ENCODE measurements at places on chromosomes 11 and 22.
A peak's percentile ranks its signal among the peaks of the same experiment; 100 is the strongest.

GRCh38 chr11:2185324-2186085 lies 13.9 kb upstream of the TH start:
- DNase-seq: no peak

DNA sequence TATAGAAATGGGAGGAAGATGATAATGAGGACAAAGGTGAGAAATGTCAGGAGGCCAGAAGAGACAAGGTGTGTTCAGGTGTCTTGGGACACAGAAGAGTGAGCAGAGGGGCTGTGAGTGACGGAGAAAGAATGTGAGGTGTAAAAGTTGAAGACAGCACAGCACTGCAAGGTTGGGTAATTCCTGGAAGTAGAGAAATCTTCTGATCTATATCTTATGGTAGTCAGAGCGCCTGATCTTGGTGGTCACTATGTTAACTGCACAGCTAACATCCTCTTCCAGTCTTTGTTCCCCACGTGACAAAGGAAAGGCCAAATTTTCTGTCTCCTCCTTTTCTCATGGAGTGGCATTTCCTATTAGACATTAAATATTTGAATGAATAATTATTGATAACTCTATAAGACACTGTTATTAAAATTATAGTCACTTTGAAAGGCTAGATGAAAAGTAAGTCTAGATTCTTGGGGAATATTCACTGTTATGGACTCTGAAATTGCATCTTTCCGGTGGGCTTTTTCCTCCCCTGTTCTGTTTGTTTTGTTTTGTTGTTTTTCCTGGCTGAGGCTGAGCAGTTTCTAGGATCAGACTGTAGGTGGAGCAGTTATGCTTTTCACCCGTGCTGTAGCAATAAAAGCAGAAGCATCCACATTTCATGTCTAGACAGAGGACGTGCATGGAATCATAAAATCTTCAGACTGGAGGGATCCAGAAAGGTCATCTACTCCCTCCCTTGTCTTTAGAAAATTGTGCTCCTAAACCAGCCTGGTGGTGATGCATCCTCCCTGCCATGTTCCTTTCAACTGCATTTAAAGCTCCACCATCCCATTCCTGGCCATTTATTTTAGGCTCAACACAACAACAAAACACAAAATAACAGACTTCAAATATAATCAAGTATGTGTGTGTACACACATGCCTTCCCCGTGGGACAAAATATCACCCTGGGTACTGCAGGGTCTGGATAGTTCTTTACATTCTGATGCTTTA lies 26.6 kb downstream of the SC5D start:
- peak; percentile 40 for DNase-seq

- DNase-seq: peak; percentile 72
Measured at GRCh38 chr11:8092587-8093424, 11.8 kb downstream of the TUB start.

GRCh38 chr22:44440224-44441160 lies 57.5 kb downstream of the RTL6 start:
- no peak for DNase-seq

DNA sequence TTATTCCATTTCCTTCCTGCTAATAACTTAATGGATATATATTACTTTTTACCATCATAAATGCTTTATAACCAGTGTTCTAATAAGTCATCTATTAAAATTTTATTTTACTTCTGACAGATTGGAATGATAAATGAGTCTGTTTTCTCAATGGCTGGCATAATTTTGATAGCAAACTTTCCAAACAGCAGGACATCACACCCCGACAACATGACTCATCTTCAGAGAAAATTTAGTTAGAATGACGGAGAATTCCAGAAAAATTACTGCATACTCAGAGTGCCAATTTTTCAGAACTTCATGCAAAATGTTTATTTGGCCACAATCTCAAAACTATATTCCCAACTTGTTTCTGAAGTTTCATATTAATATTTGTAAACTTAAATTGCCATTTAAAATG lies 174.4 kb downstream of the SWAP70 start:
- no peak for DNase-seq

DNA sequence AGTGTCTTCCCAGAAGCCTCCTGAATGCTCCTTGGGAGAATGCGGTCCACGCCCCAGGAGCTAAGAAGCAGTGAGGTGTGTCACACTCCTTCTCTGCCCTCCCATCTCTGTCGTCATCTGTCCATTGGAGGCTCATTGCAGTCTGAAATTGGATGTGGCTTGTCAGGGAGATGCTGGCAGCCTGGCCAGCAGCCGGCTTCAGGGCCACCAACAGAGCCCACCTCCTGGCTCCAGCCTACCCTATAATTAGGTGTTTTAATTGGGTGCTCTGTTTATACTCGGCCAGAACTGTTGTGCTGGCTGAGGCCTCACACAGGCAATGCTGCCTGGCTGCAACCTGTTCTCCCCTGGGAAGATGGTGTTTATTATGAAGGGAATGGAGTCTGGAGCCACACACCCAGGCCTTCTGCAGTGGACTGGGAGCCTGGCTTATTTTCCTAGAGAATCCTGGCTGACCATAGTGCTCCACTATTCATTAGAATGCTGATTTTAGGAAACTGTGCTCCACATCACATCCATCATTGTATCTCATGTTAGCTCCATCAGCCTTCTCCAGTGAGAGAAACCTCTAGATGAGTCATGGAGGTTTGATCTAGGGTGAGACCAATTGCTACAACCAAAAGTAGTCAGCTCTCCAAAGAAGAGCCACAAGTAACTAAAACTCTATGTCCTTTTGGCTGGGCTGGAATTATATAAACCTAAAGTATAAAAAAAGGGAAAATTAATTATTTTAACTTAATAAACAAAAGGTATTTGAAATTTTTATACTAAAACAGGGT lies 86.8 kb upstream of the CRTAM start:
- no peak for DNase-seq

GRCh38 chr11:41522391-41522790 lies 62.9 kb upstream of the LRRC4C start:
- no peak for DNase-seq

DNA sequence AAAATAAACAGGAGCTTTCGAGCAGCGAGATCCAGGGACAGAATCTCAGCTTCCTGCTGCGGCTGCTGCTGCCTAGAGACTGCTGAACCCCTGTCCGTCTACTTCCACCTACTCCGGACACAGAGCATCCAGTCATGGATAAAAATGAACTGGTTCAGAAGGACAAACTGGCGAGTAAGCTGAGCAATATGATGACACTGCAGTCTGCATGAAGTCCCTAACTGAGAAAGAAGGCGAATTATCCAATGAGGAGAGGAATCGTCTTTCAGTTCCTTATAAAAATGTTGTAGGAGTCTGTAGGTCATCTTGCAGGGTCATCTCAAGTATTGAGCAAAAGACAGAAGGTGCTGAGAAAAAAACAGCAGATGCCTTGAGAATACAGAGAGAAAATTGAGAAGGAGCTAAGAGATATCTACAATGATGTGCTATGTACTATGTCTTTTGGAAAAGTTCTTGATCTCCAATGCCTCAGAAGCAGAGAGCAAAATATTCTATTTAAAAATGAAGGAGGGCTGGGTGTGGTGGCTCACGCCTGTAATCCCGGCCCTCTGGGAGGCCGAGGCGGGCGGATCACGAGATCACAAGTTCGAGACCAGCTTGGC lies 11.1 kb upstream of the MS4A2 start:
- DNase-seq: no peak

DNA sequence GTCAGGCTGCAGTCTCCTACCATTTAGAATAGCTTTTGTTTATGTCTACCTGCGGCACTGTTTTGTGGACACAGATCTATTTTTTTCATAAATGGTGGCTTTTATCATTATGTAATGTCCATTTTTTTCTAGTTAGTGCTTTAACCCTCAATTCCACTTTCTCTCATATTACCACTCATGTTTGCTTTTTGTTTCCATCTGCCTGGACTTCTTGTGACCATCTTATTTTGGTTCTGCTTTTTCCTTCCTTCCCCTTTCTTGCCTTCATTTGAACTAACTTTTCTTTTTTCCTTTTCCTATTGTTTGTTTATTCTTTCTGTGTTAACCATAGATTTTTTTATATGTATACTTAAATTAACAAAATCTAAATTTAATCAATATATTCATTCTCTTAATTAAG lies 98.5 kb upstream of the SLC22A12 start:
- DNase-seq: no peak

GRCh38 chr11:61362542-61362875 lies 335 bp downstream of the TMEM138 start:
- DNase-seq: peak; percentile 26

- DNase-seq: no peak
Measured at GRCh38 chr11:14253421-14253820, 105.6 kb downstream of the RRAS2 start.

Measured in HTR-8/SVneo (cell line).